HFFc6 (cell line): ENCODE measurements at places on chromosomes 7 and 10. TPM values are rescaled to one million over a fixed set of nuclear protein-coding genes. Genes with fewer than 3 reads are reported as not detected.

DNA sequence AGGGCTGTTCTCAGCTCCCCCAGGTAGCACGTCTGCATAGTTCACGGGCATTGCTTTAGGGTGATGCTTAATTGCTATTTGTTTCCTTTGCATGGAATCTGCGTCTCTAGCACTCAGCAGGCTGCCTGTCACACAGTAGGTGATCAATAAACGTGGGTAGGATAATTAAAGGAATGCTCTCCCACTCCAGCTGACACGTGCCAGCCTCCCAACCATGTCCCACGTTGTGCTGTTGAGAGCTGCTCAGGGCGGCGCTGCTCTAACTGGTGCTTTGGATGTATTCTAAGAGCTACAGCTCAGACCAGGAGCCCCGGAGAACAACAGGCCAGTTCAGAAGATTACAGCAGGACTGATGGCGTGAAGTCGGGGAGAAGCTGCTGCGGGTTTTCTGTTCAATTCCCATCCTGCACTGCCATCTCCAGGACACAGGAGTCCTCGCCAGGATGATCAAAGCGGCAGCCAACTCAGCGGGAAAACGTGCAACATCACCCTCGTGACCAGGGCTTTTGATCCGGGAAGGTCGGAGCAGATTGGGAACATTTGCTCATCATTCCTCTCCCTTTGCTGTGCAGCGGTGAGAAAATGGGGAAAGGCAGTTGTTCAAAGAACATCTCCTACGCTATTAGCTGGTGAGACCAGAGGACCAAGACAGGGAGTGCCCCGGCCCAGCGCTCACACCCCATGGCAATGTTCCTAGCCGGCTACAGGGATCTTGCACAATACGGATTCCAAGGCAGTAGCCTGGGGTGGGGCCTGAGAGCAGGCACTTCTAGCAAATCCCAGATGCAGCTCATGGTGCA lies 50.5 kb upstream of the FOXK1 start:
- H3K4me3 ChIP-seq = peak overlapping the region; percentile 86
- no peaks in the 10 kb centered on the region for H3K36me3 ChIP-seq
- H3K27me3 ChIP-seq = peaks cover 6% of the 10 kb centered on the region
- DNase-seq = peak; percentile 91
- peaks cover 25% of the 10 kb centered on the region for H3K4me1 ChIP-seq

- H3K36me3 ChIP-seq = 0 out of 2 replicates have a peak, but pooled peaks cover 1% of the 10 kb centered on the region
- H3K27ac ChIP-seq = no peak overlapping the region
- no peak for DNase-seq
- no peaks in the 10 kb centered on the region; the same call in 1 of the 2 replicates for H3K4me1 ChIP-seq
- no peak overlapping the region for H3K4me3 ChIP-seq
Observed at GRCh38 chr10:123831259-123831658, 60.3 kb downstream of the CPXM2 start.

DNA sequence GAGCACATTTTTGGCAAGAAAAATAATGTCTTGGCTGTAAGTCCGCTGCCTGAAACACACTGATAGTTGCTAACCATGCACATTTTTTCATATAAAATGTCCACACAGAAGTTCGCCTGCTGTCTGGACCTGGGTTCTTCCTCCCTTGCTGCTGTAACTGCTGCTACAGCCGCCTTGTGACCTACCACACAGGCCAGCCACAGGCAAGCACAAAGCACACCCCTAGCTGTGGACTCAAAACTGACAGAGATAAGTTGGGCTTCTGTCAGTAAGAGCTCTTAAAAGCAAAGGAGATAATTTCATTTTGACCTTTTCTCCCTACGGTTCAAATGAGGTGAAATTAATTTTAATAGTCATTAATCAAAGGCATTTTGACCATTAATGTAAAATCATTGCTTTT lies 354.7 kb downstream of the OTUD1 start:
- H3K27me3 ChIP-seq = no peaks in the 10 kb centered on the region
- H3K4me3 ChIP-seq = no peak overlapping the region
- H3K4me1 ChIP-seq = no peaks in the 10 kb centered on the region
- no peak overlapping the region for H3K27ac ChIP-seq

DNA sequence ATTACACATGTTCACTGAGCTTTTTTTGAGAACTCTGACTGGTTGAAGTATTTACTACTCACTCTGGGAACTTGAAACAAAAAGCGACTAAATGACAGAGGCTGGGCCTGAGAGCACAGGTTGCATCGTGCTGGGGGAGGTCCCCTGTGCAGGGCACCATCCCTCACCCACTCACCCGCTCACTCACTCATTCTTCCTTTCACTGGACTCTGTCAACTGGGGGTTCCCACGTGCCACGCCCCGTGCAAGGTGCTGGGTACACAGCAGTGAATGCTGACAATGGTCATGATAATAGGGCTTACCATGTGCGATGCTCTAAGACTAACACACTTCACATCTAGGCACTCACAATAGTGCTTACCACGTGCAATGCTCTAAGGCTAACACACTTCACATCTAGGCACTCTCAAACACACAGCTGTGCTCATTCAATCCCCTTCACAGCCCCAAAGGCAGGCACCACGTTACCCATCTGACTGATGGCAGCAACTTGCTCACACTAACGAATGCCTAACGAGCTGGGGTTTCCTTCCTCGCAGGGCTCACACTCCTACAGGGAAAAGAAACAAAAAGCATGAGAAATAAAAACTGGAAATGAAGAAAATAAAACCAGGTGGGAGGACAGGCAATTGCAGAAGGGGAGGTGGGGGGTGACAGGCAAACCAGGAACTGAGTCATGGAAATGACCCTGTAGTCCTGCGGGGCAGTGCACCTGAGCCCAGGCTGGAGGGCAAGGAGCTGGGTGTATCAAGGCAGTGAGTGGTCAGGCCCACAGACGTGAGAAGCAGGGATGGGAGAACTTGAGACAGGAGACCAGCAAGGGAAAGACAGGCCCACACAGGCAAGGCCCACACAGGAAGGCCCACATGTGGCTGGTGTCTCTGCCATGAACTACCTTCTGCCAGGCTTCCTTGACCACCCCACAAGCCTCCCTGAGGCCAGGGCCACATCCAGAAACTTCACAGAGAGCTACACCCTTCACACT lies 147.0 kb upstream of the FAM20C start:
- no peak overlapping the region for H3K4me3 ChIP-seq
- H3K27me3 ChIP-seq = peaks cover 33% of the 10 kb centered on the region
- H3K27ac ChIP-seq = no peak overlapping the region
- H3K4me1 ChIP-seq = peaks cover 5% of the 10 kb centered on the region; the same call in 1 of the 2 replicates
- DNase-seq = no peak

DNA sequence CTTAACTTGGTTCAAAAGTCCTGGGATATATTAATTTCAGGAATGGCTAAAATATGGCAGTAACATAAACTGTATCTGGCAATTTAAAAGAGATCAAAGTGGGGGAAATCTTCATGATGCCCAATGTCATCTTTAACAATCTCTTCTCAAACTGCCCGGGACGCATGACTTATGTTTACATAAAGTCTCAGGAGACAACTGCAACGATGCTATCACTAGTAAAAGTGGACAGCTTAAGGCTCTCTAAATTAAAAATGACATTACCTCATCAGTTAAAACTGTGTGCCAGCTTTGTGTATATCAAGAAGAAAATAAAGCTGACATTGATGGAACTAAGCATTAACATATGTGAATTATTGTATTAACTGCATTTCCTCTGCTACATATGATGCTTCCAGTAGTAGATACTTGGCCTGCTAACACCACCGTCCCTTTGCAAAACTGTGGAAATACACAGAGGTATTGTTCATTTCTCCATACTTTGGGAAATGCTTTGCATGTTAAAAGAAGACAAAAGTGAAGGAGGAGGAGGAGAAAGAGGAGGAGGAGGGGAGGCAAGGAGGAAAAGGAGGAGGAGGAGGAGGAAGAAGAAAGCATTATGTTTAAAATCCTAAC lies 62.4 kb downstream of the NRP1 start:
- H3K4me3 ChIP-seq = peak overlapping the region; percentile 38; the same call in 1 of the 2 replicates
- DNase-seq = no peak
- peaks cover 33% of the 10 kb centered on the region for H3K36me3 ChIP-seq
- peak overlapping the region; percentile 99 for H3K27ac ChIP-seq

GRCh38 chr10:89516149-89516832 lies 19.1 kb downstream of the SLC16A12 start:
- peaks cover 70% of the 10 kb centered on the region for H3K4me1 ChIP-seq
- H3K27ac ChIP-seq = peak overlapping the region; percentile 97
- peak overlapping the region; percentile 86 for H3K4me3 ChIP-seq
- H3K36me3 ChIP-seq = no peaks in the 10 kb centered on the region

The VAX1 gene
- not detected in 3 replicates for total RNA-seq

The H2BK1 gene
- not detected in 3 replicates for total RNA-seq

The ZMYND11 gene
- 53.0 to 75.2 TPM (median 55.0 TPM) in 3 replicates for total RNA-seq

The SORCS3 gene
- total RNA-seq = not detected in 3 replicates

The CALY gene
- total RNA-seq = not detected in 3 replicates

The STAMBPL1 gene
- total RNA-seq = 26.2 and 38.3 TPM in 2 replicates

The OPN1SW gene
- total RNA-seq = not detected in 3 replicates
